ENCODE measurements at places on chromosomes 4 and X. TPM values are rescaled to one million over a fixed set of nuclear protein-coding genes. Genes with fewer than 3 reads are reported as not detected.
A peak's percentile ranks its signal among the peaks of the same experiment; 100 is the strongest.

DNA sequence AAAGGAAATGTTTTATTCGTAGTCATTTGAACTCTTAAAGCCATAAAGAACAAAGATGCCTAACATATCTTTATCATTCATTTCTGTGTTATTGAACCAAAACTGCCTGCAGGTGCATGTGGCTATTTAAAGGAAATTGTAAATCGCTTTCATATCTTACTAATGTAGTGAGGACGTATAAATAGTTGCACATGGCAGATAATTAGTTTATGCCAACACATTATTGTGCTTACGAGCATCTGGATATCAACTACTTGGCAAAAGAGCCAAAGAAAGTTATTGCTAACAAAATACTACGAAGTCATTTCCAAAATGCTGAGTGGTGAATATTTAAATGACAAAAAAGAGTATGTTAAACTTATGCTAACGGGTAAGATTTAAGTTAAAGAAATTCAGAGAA is 27.9 kb upstream of the GABRA2 start:
- peaks cover 14% of the 10 kb centered on the region for H3K4me1 ChIP-seq
- peak overlapping the region; percentile 15 for H3K4me3 ChIP-seq
- DNase-seq: no peak
- H3K27ac ChIP-seq: no peak overlapping the region

- DNase-seq: no peak
- H3K4me3 ChIP-seq: no peak overlapping the region
- H3K27ac ChIP-seq: no peak overlapping the region
- no peaks in the 10 kb centered on the region for H3K36me3 ChIP-seq
- peaks cover 9% of the 10 kb centered on the region for H3K4me1 ChIP-seq
Observed at GRCh38 chrX:44878780-44879179, 5.8 kb downstream of the KDM6A start.

DNA sequence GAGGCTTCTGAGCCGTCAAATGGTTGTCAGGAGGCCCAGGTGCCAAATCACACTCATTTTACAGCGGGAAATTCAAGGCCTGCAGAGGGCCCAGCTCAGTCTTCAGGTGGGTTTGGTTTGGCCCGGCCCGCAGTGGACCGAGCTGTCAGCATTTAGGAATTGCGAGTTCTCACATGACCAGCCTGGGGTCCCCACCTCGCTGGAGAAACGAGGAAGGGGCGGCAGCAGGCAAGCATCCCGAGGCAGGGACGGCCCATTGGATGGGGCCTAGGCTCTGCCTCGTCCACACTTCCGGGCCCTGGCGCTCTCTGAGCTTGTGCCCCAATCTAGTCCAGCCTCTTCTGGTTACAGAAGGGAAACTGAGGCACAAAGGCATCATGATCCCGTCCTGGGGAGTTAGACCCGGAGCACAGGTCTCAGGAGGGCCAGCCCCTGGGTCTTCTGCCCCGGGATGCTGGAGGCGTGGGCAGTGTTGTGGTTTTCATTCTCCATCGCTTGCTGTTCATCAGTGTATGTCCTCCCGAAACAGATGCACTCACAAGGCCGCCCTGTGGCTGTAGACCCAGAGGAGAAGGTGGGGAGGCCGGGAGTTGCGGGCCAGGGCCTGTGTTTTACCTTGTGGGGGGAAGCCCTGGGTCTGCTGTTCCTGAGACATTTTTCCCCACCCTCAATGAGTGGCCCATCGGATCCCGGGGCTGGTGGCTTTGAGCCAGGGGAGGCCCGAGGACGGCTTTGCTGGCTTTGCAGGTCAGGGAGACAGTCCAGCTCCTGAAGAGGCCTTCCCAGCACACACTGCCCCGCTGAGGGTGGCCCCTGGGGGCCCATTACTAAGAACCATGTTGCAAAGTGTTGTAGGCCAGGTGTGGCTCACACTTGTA is 8.9 kb downstream of the PSAPL1 start:
- H3K4me1 ChIP-seq: peaks cover 24% of the 10 kb centered on the region
- H3K27me3 ChIP-seq: no peaks in the 10 kb centered on the region
- H3K36me3 ChIP-seq: no peaks in the 10 kb centered on the region
- H3K27ac ChIP-seq: no peak overlapping the region

The PRDM5 gene
- 40.4 TPM for total RNA-seq

The RBM46 gene
- 22.9 TPM for total RNA-seq

DNA sequence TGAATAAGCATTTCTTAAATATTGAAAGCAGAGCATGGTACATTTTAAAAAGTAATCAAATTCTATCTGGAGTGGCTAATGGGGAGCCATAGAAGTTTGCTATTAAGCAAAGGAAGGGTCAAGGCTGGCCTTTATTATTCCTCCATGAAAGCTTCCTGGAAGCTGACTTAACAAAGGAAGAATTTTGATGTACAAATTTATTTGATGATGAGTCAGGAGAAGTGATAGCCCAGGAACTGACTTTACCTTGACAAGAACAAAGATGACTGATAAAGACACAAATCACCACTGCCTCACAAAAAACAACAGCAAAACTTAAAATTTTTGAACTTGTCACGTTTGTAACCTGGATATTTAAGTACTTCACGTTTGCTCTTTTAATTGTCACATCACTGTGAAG is 872.1 kb downstream of the PCDH7 start:
- H3K27me3 ChIP-seq: no peaks in the 10 kb centered on the region
- H3K4me1 ChIP-seq: no peaks in the 10 kb centered on the region
- H3K27ac ChIP-seq: no peak overlapping the region
- no peak overlapping the region for H3K4me3 ChIP-seq

The FGFBP1 gene
- total RNA-seq: not detected

DNA sequence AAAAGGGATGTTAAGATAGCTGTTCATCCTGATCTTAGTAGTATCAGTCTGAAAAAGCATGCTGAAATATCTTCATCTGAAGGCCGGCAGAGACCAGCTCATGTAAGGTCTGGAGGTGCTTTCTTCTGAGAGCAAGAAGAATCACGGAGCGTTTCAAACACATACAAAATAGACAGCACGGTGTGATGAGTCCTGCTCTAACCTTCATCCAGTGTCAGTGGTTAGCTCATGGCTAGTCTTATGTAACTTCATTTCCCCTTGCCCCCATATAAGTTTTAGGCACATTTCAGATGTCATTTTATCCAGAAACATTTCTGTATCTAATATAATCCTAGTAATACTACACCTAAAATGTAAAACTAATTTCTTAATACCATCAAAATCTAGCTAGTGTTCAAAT is 27.8 kb downstream of the ADD1 start:
- no peaks in the 10 kb centered on the region for H3K36me3 ChIP-seq
- H3K27me3 ChIP-seq: no peaks in the 10 kb centered on the region
- H3K4me3 ChIP-seq: no peak overlapping the region
- DNase-seq: no peak
- peaks cover 44% of the 10 kb centered on the region for H3K4me1 ChIP-seq

The XKRX gene
- total RNA-seq: 1.6 TPM

- H3K4me3 ChIP-seq: no peak overlapping the region
- no peak overlapping the region for H3K27ac ChIP-seq
- no peaks in the 10 kb centered on the region for H3K27me3 ChIP-seq
- H3K4me1 ChIP-seq: no peaks in the 10 kb centered on the region
- no peaks in the 10 kb centered on the region for H3K36me3 ChIP-seq
Observed at GRCh38 chr4:85187106-85187505, 220.6 kb upstream of the WDFY3 start.

DNA sequence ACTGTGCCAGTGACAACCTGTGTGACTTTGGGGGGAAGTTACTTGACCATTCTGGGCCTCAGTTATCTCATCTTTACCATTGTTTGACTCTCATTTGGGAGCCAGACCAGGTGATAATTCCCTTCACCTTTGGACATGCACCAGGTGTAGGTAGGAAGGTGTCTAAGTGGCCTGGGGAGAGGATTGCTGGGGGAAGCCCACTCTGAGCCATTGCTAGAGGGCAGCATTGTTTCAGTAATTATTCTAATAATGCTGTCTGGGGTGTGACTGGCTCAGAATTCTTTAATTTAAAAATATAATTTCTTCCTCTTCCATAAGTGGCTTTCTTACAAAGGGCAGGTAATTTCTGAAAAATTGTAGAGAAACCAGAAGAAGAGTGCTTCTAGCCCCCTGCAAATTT is 104.3 kb downstream of the RTL9 start:
- H3K4me3 ChIP-seq: no peak overlapping the region
- H3K27me3 ChIP-seq: no peaks in the 10 kb centered on the region
- DNase-seq: peak; percentile 21
- no peak overlapping the region for H3K27ac ChIP-seq
- H3K36me3 ChIP-seq: no peaks in the 10 kb centered on the region
- H3K4me1 ChIP-seq: no peaks in the 10 kb centered on the region

DNA sequence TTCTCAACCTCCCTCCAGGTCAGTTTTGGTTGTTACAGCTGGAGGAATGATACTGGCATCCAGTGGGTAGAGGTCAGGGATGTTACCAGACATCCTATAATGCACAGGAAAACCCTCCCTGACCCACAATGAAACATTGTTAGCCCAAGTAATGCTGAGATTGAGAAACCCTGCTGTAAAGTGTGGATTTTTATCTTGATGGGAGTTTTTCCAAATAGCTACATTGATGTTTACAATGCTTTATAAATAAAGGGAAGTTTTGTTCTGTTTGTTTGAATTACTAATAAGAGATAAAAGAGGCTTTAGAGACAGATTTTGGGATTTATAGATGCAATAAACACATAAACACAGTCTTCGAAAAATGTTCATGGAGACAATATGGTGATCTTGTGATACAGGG is 194.0 kb upstream of the NUDT6 start:
- no peak for DNase-seq
- H3K36me3 ChIP-seq: no peaks in the 10 kb centered on the region
- H3K4me1 ChIP-seq: no peaks in the 10 kb centered on the region
- H3K4me3 ChIP-seq: no peak overlapping the region

The GAB3 gene
- total RNA-seq: 0.50 TPM

DNA sequence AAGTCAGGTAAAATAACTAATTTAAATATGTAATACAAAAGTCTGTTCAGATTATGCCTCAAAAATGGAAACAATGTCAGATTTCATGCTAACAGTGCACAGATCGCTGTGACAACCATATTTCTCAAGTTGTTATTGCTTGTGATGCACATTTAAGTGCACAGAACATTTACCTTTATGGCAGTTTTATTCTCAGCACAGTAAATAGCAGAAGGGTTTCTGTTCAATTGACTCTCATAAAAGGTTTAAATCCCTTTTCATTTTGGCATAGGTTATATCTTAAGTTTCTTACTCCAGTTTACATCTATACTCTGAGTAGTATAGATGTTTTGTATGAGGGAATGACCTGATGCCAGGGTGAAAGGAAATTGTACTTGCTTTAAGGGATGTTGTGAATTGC is 247.8 kb downstream of the FSTL5 start:
- no peak for DNase-seq

DNA sequence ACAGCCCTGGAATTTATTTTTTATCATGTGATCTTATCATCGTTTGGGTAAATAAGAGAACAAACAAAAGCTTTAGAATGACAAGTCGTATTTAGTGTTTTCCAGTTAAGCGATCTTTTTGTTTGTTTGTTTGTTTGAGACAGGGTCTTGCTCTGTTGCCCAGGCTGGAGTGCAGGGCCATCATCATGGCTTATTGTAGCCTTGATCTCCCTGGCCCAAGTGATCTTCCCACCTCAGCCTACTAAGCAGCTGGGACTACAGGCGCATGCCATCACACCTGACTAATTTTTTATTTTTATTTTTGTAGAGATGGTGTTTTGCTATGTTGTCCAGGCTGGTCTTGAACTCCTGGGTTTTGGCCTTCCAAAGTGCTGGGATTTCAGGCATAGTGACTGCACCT is 57.1 kb upstream of the PDLIM3 start:
- peaks cover 24% of the 10 kb centered on the region for H3K4me1 ChIP-seq
- H3K36me3 ChIP-seq: no peaks in the 10 kb centered on the region
- H3K4me3 ChIP-seq: no peak overlapping the region

GRCh38 chr4:154276496-154276895 is 215.1 kb downstream of the DCHS2 start:
- no peaks in the 10 kb centered on the region for H3K36me3 ChIP-seq
- no peak overlapping the region for H3K4me3 ChIP-seq
- H3K27ac ChIP-seq: 0 out of 2 replicates have a peak overlapping the region, but pooled peaks have one; percentile 0
- no peaks in the 10 kb centered on the region for H3K27me3 ChIP-seq
- no peak for DNase-seq

- no peaks in the 10 kb centered on the region for H3K36me3 ChIP-seq
- no peaks in the 10 kb centered on the region for H3K4me1 ChIP-seq
- no peak for DNase-seq
Observed at GRCh38 chr4:150569384-150569987, 12.5 kb upstream of the MAB21L2 start.

- H3K36me3 ChIP-seq: no peaks in the 10 kb centered on the region
- DNase-seq: peak; percentile 16
- no peak overlapping the region for H3K4me3 ChIP-seq
- H3K27ac ChIP-seq: no peak overlapping the region
Observed at GRCh38 chr4:132572210-132572609, 576.9 kb upstream of the PCDH10 start.

GRCh38 chrX:132373610-132374009 is 115.2 kb downstream of the MBNL3 start:
- no peaks in the 10 kb centered on the region for H3K36me3 ChIP-seq
- no peak overlapping the region for H3K27ac ChIP-seq
- peak; percentile 4 for DNase-seq
- H3K4me3 ChIP-seq: no peak overlapping the region
- H3K4me1 ChIP-seq: peaks cover 3% of the 10 kb centered on the region
- peaks cover 34% of the 10 kb centered on the region for H3K27me3 ChIP-seq

The SPANXD gene
- not detected for total RNA-seq

The MAGEA2 gene
- 0.50 TPM for total RNA-seq

DNA sequence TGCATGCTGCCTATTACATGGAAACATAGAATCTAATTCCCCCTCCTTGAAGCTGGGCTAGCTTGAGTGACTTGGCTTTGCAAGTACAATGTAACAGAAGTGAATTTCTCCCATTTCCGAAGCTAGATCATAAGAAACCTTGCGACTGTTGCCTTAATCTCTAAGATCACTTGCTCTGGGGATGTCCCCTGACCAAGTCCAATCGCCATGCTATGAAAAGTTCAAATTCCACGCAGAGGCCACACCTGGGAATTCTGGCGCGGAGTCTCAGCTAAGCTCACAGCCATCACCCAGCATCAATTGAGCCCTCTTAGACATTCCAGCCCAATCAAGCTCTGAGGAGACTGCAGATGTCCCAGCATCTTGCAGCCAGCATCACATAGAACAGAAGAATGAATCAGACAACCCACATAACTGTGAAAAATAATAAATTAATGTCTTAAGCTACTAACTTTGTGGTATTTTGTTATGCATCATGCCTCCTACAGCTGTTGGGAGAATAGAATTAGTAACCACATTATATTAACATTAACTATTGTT is 27.0 kb downstream of the GPM6A start:
- H3K4me3 ChIP-seq: no peak overlapping the region
- DNase-seq: no peak
- H3K27ac ChIP-seq: no peak overlapping the region
- H3K4me1 ChIP-seq: peaks cover 32% of the 10 kb centered on the region
- no peaks in the 10 kb centered on the region for H3K36me3 ChIP-seq

GRCh38 chr4:120839334-120839973 is 83.1 kb downstream of the PRDM5 start:
- no peak overlapping the region for H3K27ac ChIP-seq
- no peak overlapping the region for H3K4me3 ChIP-seq
- no peaks in the 10 kb centered on the region for H3K36me3 ChIP-seq
- H3K4me1 ChIP-seq: no peaks in the 10 kb centered on the region

GRCh38 chr4:168723020-168723419 is 226.2 kb downstream of the PALLD start:
- H3K4me1 ChIP-seq: 0 out of 2 replicates have a peak, but pooled peaks cover 3% of the 10 kb centered on the region
- no peaks in the 10 kb centered on the region for H3K27me3 ChIP-seq
- H3K4me3 ChIP-seq: no peak overlapping the region
- no peak for DNase-seq
- H3K27ac ChIP-seq: no peak overlapping the region

GRCh38 chr4:105632599-105632998 is 75.9 kb downstream of the INTS12 start:
- no peak overlapping the region for H3K4me3 ChIP-seq
- H3K36me3 ChIP-seq: no peaks in the 10 kb centered on the region
- H3K4me1 ChIP-seq: no peaks in the 10 kb centered on the region
- H3K27me3 ChIP-seq: no peaks in the 10 kb centered on the region

The TREX2 gene
- 1.7 TPM for total RNA-seq

The JCHAIN gene
- total RNA-seq: not detected
